ENCODE measurements at places on chromosomes 6 and 20.

DNA sequence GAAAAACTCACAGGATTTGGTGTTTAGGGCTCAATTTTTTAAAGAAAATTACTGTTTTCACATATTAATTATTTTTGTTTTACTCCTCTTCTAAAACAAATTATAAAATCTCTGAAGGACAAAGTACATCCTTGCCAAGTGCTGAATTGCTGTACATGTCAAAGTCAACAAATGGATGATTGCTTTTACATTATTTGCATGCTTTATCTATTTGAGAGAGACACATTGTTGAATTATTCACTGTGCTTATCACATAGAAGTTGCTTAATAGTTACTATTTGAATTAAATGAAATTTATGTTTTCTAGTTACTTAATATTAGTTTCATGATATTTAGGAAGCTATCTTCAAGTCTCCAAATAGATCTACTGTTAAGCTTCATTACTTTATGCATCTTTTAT lies 318.6 kb upstream of the PTCHD4 start:
- no peak for DNase-seq

DNA sequence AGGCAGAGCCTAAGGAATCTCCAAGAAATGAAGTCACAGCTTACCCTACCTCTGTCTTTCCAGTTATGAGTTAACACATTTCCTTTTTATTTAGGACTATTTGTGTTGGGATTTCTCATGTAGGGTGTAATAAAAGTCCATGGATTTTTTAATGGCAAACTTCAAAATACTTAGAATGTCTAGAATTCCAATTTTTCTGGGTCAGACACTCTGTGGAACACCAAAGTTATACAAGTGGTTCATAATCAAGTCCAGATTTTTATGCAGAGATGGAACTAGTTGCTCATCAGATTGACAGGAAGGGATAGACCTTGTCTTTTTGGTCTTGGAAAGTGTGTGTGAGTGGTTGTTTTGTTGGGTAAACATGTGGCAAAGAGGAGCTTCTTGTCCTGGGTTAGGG lies 303.5 kb upstream of the RNF24 start:
- DNase-seq: no peak

GRCh38 chr6:166774292-166774691 lies 147.2 kb upstream of the RPS6KA2 start:
- DNase-seq: no peak

GRCh38 chr6:87763901-87764300 lies 61.9 kb upstream of the AKIRIN2 start:
- DNase-seq: no peak

DNA sequence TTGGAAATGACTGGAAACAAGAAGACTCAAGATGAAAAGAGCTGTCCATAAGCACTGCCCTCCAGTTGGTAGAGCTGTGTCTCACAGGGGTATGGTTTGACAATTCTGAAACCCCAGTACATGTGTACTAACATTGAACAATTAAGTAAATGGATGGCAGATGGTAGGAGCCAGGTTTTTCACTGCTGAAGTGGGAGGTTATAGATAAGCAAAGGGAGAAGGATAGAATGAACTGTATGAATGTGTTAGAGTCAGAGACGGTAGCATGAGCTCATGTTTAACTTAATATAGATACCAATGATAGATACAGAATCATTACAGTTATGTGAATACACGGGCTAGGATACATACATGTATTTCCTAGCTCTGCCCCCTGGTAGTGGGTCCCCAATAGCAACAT lies 95.0 kb upstream of the SIRPA start:
- no peak for DNase-seq

DNA sequence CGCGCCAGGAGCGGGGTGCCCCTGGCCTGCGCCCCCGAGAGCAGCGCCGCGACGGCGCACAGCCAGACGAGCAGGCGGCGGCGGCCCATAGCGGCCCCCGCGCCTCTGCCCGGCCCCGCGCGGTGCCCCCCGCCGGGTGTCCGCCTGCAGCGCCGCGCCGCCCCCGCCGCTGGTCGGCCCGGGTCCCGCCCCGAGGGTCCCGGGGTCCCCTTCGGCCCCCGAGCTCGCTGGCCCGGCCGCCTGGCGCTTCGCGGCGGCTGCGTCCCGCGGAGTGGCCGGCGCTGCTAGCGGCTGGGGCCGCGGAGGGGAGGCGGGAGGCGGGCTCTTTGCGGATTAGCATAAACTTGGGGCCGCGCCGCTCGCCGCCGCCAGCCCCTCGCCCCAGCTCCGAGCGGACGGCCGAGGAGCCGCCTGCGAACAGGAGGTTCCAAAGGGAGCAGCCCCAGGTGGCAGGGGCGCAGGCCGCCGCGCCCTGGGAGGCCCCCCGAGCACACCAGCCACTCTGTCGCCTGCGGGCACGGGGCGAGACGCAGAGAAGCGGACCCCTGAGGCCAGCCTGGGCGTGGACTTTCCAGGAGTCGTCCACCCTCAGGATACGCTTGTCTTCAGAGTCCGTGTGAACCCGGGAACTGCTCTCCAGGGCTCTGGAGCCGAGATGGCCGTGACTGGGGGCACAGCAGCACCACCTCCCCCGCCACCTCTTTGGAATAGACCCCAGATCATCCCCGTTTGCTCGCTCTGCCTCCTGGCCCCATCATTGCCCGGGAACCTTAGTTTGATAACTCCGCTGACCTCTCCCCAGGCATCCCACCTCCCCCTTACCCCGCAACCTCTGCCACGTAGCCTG lies at the start of gene EMILIN3:
Gene EMILIN3 (minus strand): TSS at position 273 of the 847 bp plus-strand sequence. CDS start 184 bp downstream, at position 89.
- no peak for DNase-seq

GRCh38 chr20:18031888-18032509 lies 25.7 kb downstream of the OVOL2 start:
- no peak for DNase-seq

GRCh38 chr6:145761584-145761983 lies 26.3 kb upstream of the EPM2A start:
- DNase-seq: no peak

GRCh38 chr6:118161343-118161742 lies 254.3 kb downstream of the SLC35F1 start:
- no peak for DNase-seq

DNA sequence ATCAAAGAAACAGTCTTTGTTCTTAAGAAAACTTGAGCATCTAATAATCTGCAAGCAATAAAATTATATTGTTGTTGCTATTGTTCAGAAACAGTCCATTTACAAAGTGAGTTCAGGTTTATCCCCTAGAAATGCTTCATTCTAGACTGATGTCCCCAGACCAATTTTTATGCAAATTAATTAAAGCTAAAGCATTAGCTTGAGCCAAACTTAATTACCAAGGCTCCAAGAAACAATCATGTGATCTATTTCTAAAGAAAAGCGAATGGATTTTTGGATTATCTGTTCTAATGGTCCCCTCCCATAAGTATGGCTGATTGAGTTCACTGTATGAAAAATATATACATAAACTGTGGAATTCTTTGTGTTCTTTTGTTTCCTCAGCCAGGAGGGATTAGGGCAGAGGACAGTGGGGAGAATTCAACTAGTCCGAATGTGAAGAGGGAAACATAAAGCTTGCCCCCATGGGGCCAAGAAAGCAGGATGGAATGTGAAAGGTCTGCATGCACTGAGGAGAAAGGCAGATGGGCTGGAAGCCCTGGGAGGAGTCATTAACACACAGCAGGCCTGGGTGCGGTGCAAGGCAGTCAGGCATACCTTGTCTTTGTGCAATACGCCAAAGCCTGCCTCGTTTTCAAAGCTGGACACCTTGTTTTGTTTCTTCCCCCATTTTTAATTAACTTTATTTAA lies 597.1 kb downstream of the KIF16B start:
- DNase-seq: no peak

DNA sequence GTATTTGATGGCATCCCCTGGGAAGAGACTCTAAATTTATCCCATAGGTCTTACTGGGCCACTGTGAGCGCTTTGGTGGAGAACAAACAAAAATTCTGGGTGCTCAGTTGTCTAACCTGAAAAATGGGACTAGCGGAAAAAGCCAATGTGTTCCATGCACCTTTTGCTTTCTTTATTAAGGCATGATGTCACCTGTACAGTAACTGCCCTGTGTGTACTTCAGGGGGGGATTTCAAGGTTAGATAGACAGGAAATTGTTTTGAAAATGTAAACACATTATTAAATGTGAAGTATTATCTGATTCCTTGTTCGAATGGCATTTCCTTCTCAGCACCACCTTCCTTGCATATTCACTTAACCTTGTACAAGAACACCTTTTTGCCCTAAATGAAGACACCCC lies 1.2 kb upstream of the EDN1 start:
- DNase-seq: no peak

DNA sequence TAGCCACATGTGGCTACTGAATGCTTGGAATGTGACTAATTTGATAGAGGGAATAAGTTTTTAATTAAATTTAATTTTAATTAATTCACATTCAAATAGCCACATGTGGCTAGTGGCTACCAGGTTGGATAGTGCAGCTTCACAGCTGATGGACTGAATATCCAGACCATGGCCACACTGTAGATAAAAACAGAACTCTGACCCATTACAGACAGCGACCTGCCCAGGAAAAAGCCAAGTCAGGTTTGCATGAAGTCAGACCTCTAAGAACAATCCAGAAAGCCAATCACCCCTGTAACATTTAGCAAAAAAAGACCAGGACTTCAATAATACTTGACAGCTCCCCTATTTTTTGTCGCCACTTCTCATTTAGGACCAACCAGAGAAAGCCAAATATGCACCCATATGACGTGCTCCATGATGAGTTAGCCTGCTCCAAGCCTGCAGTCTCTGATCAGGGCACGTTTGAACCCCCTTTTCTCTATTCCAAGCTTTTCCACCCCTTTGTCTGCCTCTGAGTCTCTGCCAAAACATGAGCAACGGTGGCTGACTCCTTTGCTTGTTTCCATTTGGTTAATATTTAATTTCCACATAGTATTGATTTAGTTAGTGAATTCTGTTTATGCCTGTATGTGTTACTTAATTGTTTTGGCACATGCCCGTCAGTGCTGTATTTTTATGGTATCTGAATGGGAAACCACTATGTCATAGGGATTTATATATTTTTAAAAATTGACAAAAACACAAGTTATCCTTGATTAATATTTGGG lies 636.3 kb downstream of the UTRN start:
- no peak for DNase-seq

DNA sequence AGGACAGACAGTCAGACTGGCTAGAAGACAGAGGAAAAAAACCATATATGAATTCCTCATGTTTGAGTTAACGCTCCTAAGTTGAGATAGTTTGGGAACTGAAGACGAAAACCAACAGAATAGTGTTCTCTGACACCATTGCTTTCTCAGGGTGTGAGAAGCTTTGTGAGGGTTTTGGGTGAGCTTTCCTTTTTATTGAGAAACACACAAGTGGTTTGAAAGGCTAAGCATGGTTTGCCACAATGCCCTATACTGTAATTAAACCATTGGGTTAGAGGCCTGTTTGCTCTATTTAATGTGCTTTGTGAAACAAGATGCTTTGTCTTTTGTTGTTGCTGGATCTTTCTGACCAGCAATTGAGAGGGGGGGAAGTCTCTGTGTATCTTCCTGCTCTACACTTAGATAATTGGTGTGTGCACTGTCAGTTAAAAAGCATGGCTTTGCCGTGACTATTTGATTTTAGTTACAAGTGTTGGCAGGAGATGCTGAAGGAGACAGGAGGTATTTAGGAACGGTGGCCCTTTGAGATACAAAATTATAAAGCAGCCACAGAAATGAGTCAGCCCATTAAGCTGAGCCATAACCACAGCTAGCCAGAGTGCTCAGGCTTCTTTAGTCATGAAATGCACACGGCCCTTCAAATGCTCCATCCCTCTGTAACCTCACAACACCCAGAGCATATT lies 273.0 kb upstream of the PREP start:
- no peak for DNase-seq

DNA sequence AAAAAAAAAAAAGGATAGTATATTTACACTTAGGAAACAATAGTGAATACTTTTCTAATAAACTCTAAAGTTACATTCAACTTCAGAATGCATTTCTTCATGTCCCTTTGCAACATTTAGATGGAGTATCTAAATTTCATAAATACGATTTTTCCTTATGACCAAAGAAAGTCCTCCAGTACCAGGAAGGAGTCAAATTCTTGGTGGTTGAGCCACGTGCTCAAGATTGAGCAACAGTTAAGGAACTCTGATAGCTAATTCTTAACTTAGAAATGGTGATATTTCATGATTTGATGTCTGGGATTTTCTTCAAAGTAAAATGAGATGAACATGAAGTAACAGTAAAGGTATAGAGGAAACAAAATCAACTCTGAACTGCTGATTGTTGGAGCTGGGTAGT lies 92.7 kb downstream of the SASH1 start:
- DNase-seq: no peak

DNA sequence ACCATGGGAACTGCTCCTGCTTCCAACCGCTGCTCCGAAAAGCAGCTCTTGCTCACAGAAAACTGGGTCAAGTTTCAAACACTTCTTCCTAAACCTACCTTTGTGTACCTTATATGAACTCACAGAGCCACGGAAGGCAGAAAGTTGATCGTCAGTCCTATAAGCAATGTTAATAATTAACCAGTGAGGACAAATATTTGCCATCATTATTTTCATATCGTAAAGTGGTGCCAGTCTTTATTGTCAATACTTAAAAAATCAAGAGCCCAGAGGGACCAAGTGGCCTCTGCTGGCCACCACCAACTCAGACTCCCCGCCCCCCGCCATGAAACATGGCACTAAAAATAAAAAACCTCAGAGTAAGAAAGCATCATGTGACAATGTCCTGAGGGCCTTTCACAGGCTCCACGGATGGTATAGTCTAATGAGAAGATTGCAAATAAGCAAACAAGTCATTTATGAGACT lies 9.1 kb upstream of the PBOV1 start:
- DNase-seq: no peak

- DNase-seq: no peak
Measured at GRCh38 chr6:135328136-135328535, 147.0 kb downstream of the MYB start.

DNA sequence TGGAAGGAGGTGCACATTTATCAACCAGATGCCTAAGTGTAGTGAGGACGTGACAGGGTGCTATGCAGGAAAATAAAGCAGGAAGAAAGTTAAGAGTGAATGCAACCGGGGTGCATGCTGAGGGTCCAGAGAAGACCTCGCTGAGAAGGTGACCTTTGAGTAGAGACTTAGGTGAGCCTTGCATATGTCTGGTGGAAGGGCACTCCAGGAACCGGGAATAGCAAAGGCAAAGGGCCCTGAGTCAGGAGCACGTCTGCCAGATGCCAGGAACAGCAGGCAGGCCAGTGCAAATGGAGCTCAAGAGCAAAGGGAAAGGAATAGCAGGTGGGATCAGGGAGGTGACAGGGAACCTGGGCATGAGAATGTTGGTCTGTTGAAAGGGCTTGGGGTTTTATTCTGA lies 445.5 kb downstream of the PREX1 start:
- no peak for DNase-seq

DNA sequence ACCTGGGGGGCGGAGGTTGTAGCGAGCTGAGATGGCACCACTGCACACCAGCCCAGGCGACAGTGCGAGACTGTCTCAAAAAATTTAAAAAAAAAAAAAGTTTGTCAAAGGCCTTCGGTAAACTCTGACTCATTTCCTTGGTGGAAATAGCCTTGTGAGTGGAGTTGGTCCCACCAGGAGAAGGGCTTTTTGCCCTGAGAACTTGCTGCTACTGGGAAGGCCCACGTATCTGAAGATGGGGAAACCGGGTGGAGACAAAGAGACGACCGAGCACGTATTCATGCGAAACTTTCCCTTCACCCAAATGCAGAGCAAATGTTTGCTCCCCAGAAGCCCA lies 51.7 kb downstream of the SLC22A23 start:
- DNase-seq: no peak
